ENCODE measurements at places on chromosomes 2 and 18.

GRCh38 chr18:40046596-40046995 is 1908.4 kb upstream of the PIK3C3 start:
- no peak for DNase-seq

GRCh38 chr2:237289139-237289538 is 124.8 kb downstream of the COL6A3 start:
- DNase-seq = no peak

DNA sequence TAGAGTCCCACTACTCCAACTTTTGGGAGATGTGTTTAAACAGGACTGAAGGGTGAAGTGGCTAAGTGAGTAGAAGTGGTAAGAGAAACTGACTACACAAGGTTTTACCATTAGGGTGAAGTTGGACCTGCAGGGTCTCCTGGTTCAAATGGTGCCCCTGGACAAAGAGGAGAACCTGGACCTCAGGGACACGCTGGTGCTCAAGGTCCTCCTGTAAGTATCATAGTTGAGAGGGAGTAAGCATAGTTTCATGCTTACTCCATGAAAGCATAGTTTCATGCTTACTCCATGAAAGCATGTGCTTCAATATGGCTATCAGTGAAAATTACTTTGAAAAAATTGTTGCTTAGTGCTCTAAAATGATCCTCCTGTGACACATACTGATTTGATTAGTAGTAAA is 19.1 kb downstream of the COL3A1 start:
- no peak for DNase-seq

DNA sequence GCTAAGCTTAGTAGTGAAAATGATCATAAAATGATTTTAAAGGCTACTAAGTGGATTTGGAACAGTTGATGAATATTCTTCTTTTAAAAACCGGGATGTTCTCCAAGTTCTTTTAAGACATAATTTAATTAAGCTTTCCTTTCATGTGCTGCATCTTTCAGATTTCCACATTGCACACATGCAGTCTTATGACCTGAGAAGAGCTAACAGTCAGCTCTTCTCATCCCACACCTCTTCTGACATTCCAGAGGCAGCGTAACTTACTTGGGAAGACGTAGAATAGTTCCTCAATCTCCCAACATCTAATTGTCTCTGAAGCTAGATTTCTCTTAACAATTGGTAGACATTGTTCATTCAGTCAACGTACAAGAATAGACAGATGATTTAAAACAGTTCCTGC is 181.8 kb downstream of the SP3 start:
- no peak for DNase-seq

- no peak for DNase-seq
Measured at GRCh38 chr2:136065384-136065783, 52.6 kb downstream of the CXCR4 start.

- no peak for DNase-seq
Measured at GRCh38 chr2:71426721-71427120, 26.6 kb upstream of the DYSF start.

GRCh38 chr2:230910546-230911177 is 14.4 kb downstream of the GPR55 start:
- no peak for DNase-seq
